ENCODE measurements at places on chromosomes 13 and 19.

DNA sequence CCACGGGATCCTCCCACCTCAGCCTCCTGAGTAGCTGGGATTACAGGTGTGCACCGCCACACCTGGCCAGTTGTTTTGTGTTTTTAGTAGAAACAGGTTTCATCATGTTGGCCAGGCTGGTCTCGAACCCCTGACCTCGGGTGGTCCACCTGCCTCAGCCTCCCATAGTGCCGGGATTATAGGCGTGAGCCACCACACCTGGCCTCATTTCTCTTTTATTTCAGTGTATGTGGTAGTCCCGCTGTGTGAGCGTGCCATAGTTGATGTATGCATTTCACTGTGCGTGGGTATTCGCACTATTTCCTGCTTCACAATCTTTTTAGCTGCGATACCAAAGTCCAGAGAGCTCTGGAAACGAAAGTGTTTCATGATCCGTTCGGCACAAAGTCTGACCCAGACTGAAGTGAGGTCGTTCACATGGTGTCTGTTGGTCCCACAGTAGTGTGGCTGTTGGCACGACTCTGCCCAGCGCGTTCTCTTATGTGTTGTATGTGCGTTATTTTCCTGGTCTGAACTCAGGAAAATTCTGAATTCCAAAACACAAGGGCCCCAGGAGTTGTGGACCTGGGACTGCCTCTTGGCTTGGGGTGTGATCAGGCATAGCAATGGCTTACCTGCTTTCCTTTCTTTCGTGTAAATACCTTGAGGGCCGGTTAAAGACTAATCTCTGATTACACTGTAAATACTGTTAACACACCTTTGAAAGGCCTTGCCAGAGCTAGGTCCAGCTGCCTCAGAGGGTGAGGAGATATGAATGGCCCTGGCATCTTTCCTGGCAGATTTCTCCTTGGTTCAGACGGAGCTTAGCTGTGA, 8.6 kb downstream of the EPN1 start:
- DNase-seq, result no peak

GRCh38 chr13:47718556-47718955, 282.5 kb downstream of the SUCLA2 start:
- DNase-seq, result no peak

DNA sequence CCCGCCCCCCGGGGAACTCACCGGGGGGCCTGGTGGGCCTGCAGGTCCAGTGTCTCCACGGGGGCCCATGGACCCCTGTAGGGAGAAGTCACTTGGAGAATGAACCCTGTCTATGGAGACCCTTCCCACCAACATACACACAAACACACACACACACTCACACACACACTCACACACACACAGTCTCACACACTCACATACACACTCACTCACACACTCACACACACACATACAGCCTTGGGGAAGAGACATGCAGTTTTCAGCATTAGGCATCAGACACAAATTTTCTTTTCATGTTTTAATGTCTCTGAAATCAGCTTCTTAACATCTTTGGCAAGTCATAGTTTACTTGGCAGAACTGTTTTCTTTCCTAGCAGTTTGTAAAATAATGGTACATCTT, 31.0 kb upstream of the OLFM2 start:
- no peak for DNase-seq

DNA sequence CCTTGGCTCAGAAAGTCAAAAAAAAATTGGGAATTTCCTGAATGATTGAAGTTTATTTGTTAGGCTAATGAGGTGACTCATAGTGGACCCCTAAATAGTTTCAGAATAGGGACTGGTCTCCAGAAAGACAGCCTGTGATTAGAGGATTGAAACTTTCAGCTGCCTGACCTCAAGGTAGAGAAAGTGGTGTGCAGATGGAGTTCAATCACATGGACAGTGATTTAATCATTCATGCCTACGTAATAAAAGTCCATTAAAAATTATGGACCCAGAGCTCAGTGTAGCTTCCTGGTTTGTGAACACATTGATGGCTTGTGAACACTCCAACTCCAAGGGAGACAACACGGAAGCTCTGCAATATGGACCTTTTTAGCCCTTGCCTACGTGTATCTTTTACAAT, 533.2 kb upstream of the PCDH9 start:
- no peak for DNase-seq

GRCh38 chr13:108948251-108948671, 318.9 kb downstream of the MYO16 start:
- no peak for DNase-seq

GRCh38 chr13:79463604-79464003, 17.4 kb upstream of the NDFIP2 start:
- DNase-seq, result no peak

- DNase-seq, result no peak
These were observed 182.1 kb downstream of the RFC3 start for GRCh38 chr13:33999811-34000605.

DNA sequence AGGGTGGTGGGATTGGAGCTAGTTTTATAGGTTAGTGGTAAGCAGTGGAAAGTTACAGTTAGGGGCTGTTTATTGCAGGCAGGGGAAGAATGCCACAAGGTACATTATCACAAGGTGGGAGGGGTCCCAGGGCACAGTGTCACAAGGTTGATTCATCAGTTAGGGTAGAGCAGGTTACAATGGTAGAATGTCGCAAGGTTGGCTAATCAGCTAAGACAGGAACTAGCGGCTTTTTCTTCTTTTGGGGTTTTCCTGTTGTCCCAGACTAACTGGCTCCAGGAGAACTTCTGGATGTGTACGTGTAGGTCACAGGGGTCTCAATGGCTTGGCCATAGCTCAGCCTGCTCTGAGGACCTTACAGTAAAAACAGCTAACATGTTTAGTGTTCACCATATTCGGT, 1221.1 kb downstream of the SLITRK1 start:
- DNase-seq, result no peak

DNA sequence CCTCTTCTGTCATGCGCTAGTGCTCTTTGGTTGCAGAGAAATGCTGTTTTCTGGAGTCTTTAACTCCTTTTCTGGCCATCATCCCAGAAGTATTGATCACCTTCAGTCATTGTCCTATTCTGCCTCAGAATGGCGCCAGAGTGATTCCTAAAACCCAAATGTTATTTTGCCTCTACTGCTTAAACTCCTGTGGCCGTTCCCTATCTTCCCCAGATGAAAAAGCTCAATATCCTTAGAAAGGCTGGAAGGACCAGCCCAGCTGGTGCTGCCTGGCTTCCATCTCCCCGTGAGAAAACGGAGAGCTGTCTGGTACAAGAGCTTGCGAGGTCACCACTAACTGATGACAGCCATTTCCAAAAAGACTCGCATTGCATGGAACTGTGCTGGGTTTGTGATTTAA, 179.1 kb downstream of the RBM26 start:
- DNase-seq, result no peak

GRCh38 chr19:56476651-56477428, at the start of gene ZNF667:
TSS of gene ZNF667 (minus strand) at chr19:56477345. CDS start at chr19:56462370, 14,975 bp downstream.
- DNase-seq, result no peak
